Inflammatory macrophage treated with lipopolysaccharide for 1 hour (primary cell): ENCODE measurements at places on chromosomes 1 and 21.

GRCh38 chr1:73862355-73862754 is 335.6 kb downstream of the LRRIQ3 start:
- DNase-seq = no peak

GRCh38 chr21:46184625-46185555 is 631 bp upstream of the SPATC1L start:
- DNase-seq = peak; percentile 19

GRCh38 chr1:222335586-222335985 is 212.3 kb downstream of the HHIPL2 start:
- no peak for DNase-seq

DNA sequence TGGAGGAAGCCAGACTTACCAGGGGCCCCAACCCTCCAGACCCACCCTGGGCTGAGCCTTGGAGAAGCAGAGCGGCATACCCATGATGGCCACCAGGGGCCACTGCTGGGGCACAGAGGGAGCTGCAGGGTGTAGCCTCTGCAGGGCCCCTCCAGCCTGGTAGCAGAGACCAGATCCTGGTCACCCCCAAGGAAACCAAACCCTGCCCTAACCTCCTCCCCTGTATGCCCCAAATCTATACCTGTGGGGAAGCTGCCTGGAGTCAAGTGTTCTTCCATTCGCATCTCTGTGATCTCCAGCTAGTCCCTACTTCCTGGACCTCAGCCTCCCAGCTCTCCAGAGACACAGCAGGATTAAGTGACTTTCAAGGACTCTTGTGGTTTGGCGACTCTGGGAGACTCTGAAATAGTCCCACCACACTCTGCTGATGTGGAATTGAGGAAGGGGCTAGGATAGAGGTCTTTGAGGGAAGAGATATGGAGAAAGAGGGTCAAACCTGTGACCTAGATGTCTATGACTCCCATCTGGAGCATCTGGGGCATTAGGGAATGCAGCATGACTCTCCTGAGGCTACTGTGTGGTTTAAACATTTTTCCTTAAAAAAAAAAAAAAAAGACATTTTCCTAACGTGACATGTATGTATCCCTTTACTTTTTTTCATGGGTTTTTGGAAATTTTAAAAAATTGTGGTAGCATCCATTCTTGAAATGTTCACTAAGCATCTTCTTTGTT is 119.2 kb upstream of the IPO9 start:
- peak; percentile 83 for DNase-seq

DNA sequence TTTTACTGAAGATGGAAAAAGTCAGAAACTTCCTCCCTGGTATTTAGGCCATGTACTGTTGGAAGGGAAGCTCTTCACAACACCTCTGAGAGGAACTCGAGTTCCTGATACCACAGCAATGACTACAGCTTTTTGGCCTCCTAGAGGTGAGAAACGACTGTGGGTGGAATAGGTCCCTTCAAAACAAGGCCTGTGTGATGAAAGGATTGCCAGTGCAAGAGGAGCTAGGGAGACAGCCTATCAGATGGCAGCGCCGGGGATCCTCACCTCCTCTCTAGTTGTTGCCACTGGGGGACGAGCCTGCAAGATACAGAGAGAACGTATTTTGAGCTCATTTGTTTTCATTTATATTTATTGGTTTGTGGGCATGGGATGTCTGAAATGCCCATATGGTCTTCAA is 187.8 kb upstream of the KCND3 start:
- DNase-seq = no peak

- DNase-seq = no peak
Measured at GRCh38 chr1:43760745-43761317, 53.5 kb downstream of the ST3GAL3 start.

DNA sequence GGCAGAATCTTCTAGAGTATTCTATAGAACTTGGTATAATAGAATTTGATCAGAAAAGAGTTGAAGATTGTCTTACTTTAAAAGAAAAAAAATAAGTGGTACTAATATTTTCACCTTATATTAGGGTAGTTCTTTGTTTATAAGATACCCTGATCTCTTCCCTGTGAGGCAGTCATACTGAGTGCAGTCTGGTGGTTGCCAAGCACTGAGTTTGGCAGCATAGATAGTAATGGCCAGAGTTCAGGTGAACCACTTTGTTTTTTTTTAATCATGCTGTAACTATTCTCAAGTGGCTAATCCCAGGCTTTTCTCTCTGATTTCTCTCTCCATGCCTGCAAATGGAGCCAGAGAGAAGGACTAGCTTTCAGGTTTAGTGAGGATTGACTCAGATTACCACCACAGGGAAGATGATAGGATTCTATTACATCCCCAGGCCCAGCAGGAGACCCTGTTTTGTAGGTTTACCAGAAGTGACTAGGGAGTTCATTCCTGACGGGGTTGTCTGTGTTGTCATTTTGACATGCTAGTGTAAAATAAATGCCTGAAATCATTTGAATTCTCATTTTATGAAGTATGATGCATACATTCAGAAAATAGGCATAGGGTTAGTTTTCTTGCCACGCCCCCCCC is 16.7 kb downstream of the KDM1A start:
- DNase-seq = no peak

- DNase-seq = peak; percentile 73
Measured at GRCh38 chr1:170533298-170533697, 1.3 kb downstream of the GORAB start.

GRCh38 chr1:28449904-28450303 is 55.9 kb upstream of the RCC1 start:
- DNase-seq = peak; percentile 12

DNA sequence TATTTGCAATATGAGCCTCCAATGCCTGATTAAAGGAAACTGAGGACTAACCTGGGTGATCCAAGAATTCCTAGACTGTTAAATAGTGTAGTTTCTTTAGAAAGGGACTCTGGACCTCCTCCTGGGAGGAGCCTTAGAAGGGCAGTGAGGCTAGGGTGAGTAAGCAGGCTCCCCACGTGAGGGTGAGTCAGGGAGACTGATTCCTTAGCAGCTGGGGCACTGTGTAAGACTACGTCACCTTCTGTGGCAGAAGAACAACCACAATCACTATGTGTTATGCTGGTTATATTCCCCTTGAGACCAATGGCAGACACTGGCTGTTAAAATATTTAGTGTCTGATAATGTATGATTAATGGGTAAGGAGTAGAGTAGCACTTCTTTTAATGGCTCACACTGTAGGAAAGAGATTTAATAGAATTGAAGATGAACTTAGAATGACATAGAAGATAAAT is 53.3 kb upstream of the SYT14 start:
- peak; percentile 90 for DNase-seq

GRCh38 chr1:151993734-151994496 is at the start of gene S100A10:
Gene S100A10 (minus strand): TSS chr1:151993859. CDS start chr1:151986230, 7,629 bp downstream.
- peak; percentile 49 for DNase-seq

DNA sequence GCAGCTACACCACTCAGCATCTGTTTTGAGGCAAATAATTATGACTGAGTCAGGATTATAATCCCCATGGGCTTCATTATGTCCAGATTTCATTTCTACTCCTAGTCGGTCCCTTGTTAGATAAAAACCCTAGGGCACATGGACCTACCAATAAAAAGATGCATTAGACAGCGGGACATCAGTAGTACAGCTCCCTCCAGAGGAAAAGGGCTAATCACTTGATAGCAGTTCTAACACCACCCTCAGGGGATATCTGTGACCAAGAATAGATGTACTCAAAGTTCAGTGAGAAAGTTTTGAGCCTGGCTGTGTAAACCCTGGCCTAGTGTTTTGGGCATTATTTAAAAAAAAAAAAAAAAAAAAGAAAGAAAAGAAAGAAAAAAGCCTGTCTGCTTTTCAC is 10.0 kb downstream of the GJA8 start:
- DNase-seq = no peak

- no peak for DNase-seq
Measured at GRCh38 chr1:159889202-159889601, 10.8 kb downstream of the CFAP45 start.

DNA sequence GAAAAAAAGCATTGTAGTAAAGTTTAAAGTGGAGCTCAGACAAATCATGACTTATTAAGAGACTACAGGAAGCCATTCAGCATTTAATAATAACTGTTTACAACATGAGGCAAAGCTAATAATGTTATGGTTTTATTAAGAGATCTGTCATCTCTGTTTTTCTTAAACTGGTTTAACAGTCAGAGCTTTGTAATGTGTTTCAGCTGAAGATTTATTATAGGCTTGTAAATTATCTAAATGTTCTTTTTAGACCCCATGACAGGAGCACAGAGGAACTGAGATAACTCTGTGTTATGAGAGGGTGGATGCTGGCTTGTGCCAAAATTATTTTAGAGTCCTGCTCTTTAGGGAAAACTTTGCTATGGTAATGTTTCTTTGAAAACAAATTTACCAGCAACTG is 38.0 kb upstream of the RWDD3 start:
- DNase-seq = no peak
